ENCODE measurements at places on chromosomes 4 and X. TPM values are rescaled to one million over a fixed set of nuclear protein-coding genes. Genes with fewer than 3 reads are reported as not detected.

GRCh38 chr4:183876268-183876934, 28.7 kb upstream of the STOX2 start:
- no peak for DNase-seq

DNA sequence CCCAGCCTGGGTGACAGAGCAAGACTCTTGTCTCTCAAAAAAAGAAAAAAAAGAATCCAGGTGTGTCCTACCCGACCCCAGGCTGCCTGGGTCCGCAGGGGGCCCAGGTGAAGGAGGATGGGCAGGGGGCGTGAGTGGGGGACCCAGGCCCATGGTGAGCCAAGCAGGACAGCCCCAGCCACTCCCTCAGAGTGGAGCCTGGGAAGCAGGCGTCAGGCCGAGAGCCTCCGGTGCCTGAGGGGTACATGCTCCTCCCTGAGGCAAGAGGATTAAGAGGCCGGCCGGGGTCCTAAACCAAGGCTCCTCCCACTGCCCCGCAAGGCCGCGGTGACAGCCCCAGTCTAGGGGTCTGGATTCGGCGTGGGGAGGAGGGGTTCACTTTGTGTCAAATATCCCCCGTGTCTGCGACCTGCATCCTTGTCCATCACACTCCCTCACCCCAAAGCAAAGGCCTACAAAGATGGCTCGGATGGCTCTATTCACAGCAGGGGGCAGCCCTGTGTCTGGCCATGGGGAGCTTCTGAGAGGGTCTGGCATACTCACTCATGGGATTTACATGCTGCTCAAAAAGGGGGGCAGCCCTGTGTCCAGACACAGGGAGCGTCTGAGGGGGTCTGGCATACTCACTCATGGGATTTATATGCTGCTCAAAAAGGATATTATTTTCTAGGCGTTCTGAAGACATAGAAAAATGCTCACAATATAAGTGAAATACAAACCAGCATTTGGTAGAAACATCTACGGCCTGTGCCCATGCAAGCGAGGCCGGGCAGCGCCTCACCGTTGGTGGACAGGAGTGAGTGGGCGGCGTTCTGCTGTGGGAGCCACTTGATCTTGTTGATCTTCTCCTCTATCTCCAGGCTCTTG, 94.6 kb downstream of the PPP2R2C start:
- no peak for DNase-seq

DNA sequence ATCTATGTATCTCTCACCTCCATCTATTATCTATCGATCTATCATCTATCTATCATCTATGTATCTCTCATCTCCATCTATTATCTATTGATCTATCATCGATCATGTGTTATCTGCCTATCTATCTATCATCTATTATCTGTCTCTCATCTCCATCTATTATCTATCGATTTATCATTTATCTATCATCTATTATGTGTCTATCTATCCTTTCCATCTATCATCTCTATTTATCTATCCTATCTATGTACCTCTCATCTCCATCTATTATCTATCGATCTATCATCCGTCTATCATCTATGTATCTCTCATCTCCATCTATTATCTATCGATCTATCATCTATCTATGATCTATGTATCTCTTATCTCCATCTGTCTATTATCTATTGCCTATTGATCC, 188.1 kb downstream of the ASMT start:
- no peak for DNase-seq

DNA sequence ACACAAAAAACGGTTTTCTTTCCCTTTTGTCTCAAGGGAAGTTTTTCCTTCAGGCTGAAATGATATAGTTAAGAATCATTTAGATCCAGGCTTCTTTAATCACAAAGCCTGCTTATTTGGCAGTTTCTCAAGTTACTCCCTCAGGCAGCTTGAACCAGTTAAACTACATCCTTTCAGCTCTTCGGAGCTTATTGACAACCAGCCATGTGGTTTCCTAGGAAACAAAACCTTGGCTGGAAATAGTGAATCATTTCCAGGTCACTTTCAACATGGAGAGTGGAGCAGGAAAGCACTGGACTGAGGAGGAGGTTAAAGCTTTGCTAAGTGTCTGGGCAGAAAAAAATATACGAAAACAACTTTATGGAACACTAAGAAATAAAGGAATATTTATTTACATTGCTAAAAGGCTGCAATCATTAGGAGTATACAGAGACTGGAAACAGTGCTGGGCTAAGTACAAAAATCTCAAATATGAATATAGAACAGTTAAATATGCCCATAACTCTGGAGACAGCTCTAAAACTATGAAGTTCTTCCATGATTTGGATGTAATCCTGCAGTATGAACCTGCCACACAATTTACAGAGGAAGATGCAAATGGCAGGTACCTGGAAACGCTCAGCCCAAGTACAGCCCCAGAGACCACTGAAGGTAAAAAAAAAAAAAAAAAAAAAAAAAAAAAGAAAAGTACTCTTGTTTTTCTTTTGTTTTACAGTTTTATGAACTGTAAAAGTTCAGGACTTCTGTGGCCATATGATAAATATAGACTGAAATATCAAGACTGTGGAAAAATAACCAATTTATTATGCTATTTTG, 23.2 kb upstream of the AASDH start:
- DNase-seq: no peak

DNA sequence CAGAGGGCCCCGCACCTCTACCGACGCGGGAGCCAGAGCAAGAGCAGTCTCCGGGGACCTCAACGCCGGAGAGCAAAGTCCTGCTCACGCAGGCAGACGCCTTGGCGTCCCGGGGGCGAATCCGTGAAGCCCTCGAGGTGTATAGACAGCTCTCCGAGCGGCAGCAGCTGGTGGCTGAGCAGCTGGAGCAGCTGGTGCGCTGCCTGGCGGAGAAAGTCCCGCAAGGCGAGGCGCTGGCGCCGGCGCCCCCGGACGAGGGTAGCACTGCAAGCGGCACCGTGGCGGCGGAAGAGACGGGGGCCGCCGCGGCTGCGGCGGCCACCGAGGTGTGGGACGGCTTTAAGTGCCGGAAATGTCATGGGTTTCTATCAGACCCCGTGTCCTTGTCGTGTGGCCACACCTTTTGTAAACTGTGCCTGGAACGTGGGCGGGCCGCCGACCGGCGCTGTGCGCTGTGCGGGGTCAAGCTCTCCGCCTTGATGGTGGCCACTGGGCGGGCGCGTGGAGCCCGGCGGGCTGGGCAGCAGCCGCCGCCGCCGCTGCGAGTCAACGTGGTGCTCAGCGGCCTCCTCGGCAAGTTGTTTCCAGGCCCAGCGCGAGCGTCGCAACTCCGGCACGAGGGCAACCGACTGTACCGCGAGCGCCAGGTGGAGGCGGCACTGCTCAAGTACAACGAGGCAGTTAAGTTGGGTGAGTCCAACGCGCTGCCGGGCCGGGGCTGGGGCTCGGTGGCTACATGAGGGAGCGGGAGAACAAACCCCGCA, 672 bp downstream of the LONRF3 start:
- DNase-seq: peak; percentile 68

DCHS2 gene
- 0.14 TPM for total RNA-seq

DNA sequence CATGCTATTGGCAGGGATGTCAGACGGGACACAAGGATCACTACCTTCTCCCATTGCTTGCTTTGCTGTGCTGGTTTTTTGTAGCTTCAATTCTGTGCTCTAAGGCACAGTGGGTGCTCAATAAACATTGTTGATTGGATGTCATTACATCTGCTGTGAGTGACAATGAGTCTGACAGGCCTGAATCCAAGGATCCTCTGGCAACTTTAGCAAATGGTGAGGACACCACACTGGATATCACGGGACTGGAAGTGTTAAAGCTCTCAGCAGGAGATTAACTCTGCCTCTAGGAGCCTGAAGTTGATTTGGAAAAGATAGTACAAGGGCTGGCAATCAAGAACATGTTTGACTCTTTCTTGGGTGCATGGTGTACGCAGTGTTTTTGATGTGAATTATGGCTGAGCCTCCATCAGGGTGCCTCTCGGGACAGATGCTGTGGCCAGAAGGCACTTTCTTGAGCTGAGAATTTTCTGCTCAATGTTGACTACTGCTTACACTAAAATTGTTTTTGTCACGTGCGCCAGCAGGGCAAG, 217.9 kb downstream of the ARAP2 start:
- DNase-seq: no peak

GRCh38 chr4:143358923-143359643, 22.4 kb downstream of the GAB1 start:
- DNase-seq: peak; percentile 69

EGF gene
- 0.34 TPM for total RNA-seq

GRCh38 chr4:178185517-178185916, 743.3 kb upstream of the AGA start:
- no peak for DNase-seq

RNF212 gene
- 5.6 TPM for total RNA-seq

DNA sequence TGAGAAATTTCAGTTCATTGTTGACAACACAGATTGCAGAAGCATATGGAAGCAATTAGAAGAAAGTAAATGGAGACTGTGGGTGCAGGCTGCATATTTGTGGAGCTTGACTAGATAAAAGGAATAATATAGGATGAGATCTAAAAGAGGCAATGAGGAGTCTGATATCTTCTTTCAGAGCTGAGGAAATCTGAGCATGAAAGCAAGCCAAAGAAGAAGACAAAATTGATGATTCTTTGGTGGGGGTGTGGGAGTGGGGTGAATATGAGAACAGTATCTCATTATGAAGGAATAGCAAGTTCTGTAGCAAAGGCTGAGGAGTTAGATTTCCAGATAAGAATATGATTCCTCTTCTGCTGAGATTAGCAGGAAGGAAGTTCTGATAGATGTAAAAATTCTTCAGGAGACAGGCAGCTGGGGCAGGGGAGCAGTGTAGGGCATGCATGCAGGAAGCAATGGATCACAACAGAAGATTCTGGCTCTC, 6.1 kb upstream of the PDHA2 start:
- DNase-seq: no peak

RIBC1 gene
- total RNA-seq: 0.46 TPM

CORIN gene
- not detected for total RNA-seq

Measured in activated CD4-positive, alpha-beta T cell treated with anti-CD3 and anti-CD28 coated beads for 36 hours (primary cell).